Stimulated activated CD8-positive, alpha-beta memory T cell treated with anti-CD3 and anti-CD28 coated beads, Interleukin-15, amount 100 ng/mL, for 4 hours (primary cell): ENCODE measurements at places on chromosomes 3 and 15.

- DNase-seq, result no peak
These were observed 51.4 kb upstream of the GK5 start for GRCh38 chr3:142276781-142277180.

- no peak for DNase-seq
These were observed 19.7 kb downstream of the PTPRG start for GRCh38 chr3:61580982-61581643.

- no peak for DNase-seq
These were observed 75.9 kb downstream of the RFTN1 start for GRCh38 chr3:16437640-16438039.

DNA sequence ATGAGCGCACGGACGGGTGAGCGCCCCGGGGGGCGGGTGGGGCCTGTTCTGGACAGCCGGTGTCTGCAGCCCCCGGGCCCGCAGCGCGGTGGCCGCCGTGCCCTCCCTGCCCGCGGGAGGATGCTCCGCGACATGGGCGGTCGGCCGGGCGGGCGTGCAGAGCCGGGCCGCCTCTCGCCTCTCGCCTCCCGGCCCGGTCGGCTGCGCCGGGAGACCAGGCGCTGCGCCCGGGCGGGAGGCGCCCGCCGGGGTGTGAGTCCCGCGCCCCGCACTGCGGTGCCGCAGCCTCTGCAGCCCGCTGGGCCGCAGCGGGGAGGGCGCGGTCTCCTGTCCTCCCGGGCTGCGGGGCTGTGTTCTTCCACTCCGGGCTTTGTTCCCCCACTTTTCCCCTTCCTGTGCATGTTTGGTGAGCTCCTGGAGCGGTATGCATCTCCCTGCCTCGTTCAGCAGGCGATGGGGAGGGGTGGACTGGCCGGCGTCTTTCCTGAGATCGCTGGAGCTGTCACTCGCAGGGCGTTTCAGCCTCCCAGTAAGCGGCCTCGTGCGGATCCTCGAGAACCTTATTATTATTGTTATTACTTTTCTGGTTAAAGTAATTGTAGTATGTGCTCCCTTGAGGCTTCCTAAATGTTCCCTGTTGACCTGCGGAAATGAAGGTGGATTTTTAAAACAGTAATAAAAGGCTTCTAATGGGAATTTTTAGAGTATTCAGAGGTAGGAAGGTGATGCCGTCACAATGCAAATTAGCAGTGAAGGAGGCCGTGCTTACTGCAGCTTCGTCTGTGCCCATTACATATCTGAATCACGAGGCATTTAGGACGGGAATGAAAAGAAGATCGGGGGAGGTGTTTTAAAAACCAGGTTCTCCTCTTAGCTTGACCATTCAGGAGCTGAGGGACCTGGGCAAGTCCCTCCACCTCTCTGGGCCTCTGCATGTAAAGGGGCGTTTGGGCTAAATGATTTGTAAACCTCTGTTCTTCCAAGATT lies 593 bp downstream of the TMOD2 start:
- no peak for DNase-seq

DNA sequence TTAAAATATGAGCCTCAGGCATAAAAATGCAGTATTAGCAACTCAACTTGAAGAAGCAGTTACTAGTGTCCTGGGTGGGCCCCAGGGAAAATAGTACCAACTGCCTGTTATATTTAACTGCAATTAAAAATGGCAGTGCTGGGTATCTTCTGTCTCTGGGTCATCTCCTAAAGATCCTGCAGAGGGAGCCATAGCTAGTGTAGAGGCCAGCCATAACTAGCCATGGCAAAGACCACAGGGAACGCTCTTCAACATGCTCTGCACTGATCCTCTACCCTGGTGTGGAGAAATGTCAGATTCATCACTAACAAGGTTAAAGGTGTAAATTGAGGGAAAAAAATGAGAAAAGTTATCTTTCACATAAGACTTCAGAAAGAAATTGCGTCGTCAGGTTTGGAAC lies 181.3 kb downstream of the SNRPN start:
- no peak for DNase-seq

GRCh38 chr15:95795386-95795785 lies 535.1 kb upstream of the NR2F2 start:
- no peak for DNase-seq

- DNase-seq, result no peak
These were observed 5.1 kb downstream of the RAB43 start for GRCh38 chr3:129116482-129116946.
